Stimulated activated CD8-positive, alpha-beta memory T cell treated with anti-CD3 and anti-CD28 coated beads, Interleukin-7, amount 100 ng/mL, for 1 hour (primary cell): ENCODE measurements at places on chromosomes 6 and 20.

DNA sequence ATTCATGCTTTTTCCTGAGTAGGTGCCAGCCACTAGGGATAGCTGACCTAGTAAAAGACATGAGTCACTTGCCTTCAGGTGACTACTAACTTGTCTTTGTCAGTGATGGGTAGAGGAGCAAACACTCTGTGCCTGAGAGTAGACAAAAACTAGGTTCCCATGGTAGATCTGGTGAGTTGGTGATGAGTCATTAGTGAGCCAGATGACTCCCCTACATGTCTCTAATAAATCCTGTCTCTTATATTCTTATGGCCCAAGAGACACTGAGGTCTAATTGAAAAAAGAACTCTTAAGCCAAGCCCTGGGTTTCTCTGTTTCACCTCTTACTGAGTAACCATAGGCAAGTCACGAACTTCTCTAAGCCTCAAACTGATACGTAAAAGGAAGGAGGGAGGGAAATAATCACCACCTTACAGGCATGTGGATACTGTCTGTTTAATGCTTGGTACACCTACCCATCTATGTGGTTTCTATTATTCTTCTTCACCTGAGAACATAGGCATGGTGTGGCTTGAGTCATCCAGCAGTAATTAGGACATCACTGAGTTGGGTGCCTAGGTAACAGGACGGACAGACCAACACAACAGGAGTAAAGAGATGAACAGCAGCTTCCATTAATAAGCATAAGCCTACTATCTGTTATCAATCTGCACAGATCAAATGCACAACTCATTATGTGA lies 20.3 kb downstream of the TTPAL start:
- DNase-seq: no peak

DNA sequence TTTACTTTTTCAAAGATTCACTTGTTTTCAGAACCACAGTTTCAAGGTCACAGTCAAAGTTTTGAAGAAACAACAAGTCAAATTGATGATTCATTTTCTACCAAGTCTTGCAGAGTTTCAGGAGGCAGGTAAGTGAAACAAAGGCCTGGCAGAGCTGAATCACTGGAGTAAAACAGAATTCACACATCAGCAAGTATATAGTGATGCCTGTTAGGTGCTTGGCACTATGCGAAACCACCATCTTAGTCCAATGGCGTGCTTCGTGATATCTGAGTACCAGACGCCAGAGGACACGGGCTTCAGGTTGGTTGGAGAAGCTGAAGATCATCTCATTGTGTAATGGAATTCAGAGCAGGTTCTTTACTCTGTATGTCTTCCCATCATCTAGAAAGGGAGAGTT lies 75.9 kb downstream of the RTN4IP1 start:
- DNase-seq: no peak

DNA sequence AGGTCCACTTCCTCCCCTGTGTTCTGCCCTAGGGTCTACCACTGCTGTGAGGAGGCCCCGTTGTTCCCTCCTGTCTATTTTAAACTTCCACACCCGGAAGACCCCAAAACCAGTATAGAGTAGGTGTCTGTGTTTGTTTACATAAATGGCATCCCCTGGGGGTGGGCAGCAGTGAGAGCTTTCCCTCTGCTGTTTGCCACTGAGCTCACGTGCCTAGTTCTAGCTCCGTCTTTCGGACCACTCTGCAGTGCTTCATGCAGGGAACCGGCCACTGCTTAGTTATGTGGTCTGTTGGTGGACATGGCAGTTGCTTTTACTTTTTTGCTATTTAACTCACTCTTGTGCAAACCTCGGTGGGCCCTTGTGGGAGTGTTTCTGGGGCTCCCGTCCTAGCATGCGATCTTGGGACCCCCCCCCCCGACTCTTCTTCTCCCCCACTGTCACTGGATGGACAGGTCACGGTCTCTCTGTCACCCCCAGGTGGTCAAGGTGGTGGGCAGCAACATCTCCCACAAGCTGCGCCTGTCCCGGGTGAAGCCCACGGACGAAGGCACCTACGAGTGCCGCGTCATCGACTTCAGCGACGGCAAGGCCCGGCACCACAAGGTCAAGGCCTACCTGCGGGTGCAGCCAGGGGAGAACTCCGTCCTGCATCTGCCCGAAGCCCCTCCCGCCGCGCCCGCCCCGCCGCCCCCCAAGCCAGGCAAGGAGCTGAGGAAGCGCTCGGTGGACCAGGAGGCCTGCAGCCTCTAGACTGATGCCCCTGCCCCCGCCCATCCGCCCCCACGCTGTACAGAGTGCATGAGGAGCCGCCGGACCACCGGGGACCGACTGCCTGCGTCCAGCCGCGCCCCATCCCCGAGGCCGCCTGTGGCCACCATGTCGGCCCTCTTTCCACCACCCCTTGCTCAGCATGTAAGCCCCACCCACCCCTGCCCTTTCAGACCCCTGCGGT lies 40.9 kb downstream of the VSTM2L start:
- DNase-seq: no peak

DNA sequence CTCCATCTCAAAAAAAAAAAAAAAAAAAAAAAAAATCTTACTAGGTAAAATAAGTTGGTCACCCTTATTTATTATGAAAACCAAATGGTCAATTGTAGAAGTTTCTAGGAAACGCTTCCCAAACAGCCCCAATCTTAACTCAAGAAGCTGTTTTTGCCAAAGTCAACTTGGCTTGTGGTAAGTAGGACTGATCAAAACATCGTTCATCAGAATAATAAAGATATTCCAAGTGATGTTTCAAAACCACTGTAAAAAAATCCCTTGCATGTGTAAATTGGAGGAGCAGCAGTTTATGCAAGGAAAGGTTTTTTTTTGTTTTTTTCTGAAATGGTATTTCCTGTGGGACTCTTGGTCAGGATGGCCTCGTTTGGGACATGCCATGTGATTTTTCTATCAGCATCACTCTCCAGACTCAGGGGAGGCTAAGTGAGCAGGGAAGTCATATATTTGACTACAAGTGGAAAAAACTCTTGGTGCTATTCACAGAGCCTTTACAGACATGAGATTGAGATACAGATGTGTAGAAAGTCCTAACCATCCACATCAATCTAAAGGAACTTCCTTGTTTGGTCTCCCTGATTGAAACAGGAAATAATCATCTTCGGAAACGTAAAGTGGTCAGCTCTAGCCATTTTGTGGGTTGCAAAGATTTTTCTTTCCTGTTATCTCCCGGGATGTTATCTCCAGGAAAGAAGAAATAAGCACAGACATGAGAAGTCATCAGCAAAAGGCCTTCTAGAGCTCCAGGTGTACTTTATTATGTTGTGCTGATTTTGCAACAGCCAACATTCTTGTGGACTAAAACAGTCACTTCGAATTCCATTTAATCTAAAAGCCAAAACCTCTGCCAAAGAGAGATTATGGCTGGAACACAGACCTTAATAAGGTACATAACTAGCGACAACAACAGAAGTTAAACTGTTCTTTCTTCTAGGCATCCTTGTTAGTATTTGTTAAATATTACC lies 177.8 kb downstream of the EDN1 start:
- no peak for DNase-seq

DNA sequence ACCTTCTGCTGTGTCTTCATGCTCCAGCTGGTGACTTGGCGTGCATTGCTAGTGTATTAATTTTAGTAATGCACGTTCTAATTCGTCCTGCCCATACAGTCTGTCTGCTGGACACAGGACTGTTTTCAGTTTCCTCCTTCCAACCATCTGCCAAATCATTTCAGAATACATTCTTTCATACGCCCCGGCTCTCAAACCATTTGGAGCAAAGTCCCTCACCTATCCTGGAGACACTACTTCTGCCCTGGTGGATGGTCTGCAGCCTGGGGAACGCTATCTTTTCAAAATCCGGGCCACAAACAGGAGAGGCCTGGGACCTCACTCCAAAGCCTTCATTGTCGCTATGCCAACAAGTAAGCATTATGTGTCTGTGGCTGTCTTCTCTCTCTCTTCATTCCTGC lies 60.5 kb downstream of the FNDC1 start:
- DNase-seq: no peak

DNA sequence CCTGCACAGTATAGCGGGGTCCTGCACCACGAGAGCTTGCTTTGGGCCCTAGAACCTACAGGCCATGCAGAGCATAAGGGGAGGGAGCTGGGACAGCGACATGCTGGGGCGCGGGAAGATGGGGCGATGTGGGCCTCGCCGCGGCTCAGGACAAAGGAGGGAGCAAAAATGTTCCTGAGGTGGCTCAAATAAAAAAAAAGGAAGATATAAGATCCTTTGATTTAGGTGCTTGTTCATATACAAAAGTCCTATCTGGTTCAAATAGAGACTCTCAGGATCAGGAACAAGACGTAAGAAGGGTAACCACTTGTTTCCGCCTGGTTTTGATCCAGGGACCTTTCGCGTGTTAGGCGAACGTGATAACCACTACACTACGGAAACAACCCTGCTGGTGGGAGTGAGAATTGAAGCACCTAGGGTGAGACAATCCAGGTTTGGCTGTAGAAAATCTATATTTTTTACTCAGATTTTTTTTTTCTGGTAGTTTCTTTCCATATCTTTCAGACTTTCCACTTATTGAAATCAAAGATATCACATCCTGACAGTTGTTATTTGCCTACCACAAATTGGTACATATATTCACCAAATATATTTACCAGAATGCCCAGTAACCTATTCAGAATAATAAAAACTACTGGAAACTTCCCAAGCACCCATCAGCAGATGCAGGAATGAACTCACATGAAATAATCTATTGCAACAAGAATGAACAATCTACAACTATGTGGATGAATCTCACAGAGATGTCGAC lies 177.9 kb upstream of the ZNF184 start:
- no peak for DNase-seq

DNA sequence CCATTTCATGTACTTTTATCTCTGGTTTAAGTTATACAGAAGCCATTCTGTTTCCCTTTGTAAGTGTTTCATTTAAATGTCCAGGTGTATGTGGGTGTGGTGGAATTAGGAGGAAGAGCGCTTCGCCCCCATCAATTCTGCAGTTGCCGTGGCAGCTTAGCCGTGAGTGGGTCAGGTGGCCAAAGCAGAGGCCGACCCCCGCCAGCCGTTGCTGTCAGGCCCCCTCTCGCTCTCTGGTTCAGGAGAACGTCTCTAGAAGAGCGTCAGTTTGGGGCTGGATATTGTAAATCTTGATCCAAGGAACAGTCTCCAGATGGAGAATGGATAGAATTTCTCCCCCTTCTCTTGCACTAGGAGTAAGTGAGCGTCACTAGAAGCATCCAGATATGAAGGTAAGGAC lies 367.4 kb downstream of the FOXA2 start:
- no peak for DNase-seq

GRCh38 chr6:54877713-54878317 lies 31.2 kb downstream of the FAM83B start:
- no peak for DNase-seq

DNA sequence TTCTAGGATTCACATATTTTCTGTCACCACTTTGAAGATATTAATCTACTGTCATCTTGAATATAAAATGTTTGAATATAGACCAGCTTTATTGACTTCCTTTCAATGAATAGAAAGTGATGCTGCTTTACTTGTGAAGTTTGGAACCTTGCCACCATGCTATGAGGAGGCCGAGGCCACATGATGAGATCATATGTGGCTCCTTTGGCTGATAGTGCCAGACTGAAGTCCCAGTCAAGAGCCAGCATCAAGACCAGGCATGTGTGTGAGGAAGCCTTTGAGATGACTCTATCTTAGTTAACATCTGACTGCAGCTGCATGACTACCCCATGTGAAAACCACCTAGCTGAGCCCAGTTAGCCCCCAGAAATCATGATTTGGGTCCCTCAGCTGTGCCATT lies 169.5 kb downstream of the OTOR start:
- DNase-seq: no peak

DNA sequence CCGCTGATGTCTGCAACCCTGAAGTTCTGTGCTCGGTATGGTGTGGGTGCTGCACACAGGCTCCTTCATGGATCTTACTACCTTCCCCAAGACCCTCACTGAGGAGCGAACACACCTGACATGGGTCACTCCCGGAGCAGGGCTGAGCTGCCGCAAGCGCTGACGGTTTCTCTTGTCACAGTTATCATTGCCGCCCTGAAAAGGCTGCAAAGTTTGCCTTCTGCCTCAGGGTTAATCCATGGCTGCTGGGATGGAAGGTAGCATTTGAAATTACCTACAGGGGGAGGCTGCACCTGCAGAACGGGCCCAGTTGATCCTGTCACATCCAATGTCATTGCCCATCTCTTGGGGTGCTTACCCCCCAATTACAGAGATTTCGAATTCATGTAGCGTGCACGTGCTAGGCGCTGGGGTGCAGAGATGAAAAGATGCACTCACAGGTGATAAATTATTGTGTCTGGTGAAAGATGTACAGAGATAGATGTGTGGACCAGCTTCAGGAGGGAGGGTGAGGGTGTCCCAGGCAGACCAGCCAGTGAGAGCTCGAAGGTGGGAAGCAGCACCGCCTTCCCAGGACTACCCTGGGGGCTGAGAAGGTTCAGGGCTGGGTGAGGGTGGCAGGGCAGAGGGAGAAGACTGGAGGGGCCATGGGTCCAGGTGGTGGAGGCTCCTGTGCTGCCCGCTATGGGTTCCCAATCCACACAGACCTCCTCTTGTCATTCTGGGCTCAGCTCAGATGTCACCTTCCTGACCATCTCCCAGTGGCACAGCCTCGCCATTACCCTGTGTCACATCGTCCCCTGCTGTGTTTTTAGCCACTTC lies 120.1 kb downstream of the SYCP2 start:
- no peak for DNase-seq
